ENCODE measurements at places on chromosomes 6 and 20. TPM values are rescaled to one million over a fixed set of nuclear protein-coding genes. Genes with fewer than 3 reads are reported as not detected.
A peak's percentile ranks its signal among the peaks of the same experiment; 100 is the strongest.

GRCh38 chr6:35727231-35727934, 9.4 kb upstream of the ARMC12 start:
- DNase-seq = peak; percentile 98

DNA sequence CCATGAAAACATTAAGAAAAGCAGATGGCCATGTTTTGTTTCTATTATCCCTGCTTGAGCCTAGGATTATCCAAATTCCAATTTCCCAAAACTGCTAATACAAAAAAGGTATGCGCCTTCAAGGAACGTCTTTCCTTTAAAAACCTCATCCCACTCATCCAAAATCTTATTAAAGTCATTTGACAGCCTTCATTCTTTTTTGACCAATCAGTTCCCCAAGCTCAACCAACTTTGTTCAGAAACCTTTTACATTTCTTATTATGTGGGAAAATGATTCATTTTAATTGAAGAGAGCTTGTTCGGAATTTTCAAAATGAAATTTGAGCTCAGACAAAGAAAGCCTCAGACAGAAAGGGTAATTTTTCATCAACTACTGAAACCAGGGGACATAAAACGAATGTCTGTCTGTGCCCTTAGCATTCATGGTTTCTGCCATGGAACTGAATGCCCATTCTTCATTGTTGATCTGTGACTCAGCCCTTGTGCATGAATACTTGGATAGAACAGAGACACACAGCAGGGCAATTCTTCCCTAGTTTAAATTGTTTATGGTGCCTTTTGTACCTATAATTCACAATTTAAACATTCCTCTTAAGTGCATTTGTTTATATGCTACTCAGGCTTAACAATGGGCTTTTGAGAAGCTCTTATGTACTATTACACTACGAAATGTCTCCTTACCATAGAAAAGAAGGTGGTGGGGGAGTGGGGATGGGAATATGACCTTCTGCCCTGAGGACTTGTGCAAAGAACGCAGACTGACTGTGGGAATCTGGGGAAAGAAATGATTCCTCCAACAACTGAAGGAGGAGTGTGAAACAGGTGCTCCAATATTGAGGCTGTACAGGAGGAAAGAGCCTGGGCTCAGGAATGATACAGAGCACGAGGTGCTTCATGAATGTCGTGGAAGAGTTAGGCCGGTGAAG, 49.8 kb upstream of the ERVFRD-1 start:
- no peak for DNase-seq

DNA sequence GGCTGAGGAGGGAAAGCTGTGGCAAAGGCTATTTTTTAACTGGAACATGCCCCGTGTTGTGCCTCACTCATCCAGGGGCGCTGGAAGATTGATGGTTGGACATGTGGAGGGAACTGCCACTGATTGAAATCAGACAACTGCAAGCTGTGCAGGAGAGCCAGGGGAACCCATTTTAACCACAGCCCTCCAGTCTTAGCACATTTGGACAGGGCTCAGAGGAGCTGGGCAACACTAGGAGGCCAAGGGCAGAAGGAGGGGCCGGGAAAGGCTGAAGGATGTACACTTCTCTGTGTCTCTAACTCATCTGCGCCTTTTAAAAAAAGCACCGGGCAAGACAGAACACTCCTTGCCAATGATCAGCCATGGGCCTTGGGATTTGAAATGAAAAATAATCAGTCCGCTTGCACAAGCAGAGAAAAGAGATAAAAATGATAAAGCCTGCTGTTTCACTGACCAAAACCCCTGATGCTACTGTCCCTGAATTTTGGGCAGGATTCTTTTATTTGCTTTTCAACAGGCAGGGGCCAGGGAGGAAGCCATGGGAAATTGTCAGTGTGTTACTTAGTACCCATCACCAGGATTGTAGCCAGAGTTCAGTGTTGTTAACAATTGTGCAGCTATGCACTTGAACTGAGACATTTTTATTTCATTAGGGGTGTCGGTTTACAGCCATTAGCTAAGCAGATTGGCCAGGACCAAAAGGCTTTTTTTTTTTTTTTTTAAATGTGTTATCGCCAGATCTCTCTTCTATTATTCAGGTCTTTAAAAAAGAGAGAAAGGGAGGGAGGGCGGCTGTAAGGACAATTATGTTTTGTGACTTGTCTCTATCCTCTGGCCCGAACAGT, 109.3 kb upstream of the EYA4 start:
- DNase-seq = no peak

RCAN2 gene
- total RNA-seq = 16.0 TPM

DNA sequence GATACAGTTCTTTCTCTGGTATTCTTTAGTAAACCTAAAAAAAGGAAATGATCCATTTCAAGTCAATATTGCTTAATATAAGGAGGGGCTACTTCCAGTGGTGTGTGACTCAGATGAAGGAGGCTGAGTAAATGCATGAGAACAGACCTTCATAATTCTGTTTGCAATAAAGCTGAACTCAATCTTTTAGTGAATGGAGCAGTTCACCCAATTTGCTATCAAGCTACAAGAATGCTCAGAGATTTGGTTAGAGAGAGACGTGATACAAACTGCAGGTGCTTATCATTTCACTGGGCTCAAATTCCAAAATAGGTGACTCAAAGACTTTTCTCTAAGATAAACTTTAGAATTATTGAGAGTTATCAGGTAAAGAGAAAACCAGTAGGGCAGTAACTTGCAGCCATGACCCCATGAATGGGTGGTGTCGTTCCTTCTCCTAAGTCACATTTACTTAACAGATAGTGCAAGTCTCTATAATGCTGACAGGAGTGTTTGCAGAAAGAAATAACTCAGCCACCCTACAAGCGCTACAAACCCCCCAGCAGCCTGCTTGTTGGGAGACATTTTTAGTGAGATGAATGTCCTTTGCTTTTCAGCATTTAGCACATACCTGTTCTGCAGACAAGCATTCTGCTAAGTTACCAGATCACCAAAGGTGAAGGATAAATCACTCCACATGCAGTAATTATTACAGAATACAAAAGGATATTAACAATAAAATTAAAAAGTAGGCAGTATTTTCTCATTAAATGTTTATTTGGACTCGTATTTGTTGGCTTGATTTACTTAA, 16.4 kb upstream of the BLOC1S5 start:
- no peak for DNase-seq

DNA sequence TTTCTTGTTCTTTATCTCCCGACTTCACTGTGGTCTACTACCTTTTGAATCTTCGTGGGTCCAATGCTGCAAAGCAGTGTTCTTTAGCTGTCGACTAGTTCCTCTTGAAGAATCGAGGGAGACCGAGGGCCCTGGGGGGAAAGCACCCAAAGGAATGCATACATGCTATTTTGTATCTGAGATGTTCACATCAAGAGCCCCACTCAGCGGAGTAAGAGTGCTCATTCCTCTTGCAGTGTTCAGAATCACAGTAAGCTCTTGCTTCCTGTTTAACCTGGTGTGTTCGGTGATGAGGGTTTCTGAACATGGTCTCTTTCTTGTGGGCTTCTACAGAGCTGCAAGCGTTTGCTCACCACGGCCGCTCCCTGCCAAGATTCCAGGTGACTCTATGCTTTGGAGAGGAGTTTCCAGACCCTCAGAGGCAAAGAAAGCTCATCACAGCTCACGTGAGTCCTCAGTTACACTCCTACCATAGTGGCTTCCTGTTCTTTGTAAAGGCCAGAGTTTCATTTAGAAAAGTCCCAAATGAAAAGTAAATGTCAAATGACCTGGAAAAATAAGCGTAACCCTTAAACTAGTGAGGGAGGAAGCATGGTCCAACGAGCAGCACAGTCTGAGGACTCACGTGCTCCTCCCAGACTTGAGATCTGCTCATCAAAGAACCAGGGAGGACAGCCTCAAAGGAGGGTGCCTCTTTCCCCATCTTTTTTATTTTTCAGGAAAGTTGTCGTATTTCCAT, 13.3 kb downstream of the IRF4 start:
- no peak for DNase-seq

DNA sequence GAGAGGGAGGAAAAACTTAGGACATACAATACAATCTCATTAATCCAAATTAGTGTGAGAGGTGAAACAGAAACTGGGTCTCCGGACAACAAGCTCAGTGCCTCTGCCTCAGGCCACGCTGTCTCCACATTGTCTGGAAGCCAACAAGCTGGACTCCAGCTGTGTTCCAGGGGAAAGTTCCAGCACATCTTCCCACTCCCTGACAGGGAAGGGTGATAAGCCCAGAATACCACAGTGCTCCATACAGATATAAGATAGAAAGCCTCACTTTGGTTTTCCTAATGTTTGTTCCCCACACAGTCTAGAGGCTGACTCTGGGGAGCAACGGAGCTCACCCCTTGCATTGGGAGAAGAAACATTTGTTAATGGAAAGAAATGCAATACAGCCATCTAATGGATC, 117.1 kb upstream of the SPTLC3 start:
- no peak for DNase-seq

BMP2 gene
- total RNA-seq = 27.1 TPM

ARHGAP40 gene
- total RNA-seq = not detected

KCNK16 gene
- total RNA-seq = not detected

- DNase-seq = no peak
Observed at GRCh38 chr6:4580361-4580760, 195.8 kb upstream of the CDYL start.

DNA sequence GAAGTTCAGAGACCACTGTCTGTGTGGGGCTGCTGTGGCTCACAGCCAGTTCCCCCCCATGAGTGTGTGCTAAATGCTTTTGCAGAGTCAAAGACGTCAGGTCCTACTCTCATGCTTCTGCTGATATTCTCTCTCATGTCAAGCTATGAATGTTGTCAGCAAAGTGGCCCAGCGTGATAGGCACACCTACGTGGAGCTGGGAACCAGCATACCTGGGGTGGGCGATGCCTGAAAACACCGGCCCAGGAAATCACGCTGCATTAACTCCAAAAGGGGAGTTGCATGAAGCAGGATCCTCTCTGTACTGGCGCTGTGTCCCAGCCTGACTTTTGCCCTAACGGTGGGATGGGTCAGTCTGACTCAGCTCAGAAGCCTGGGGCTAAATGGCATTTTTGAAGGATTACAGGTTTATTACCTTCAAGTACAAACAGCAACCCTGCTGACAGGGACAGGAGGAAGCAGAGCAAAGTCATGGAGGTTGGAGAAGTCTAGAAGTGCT, 9.0 kb upstream of the MRPS10 start:
- no peak for DNase-seq

GRCh38 chr6:110938171-110938570, 20.3 kb upstream of the GTF3C6 start:
- DNase-seq = no peak

NR2E1 gene
- total RNA-seq = not detected

All from thyroid gland (tissue), 4 donors.